Mucosa of descending colon (tissue), 3 donors: ENCODE measurements at places on chromosomes 2 and 18. TPM values are rescaled to one million over a fixed set of nuclear protein-coding genes. Genes with fewer than 3 reads are reported as not detected.

The CASP8 gene
- total RNA-seq, result 49.8 TPM

- no peak for DNase-seq
These were observed 277.2 kb downstream of the EIPR1 start for GRCh38 chr2:3100386-3100785.

- DNase-seq, result peak; percentile 96
These were observed 1.9 kb downstream of the PTMA start for GRCh38 chr2:231709981-231710798.

The IL36A gene
- not detected for total RNA-seq

DNA sequence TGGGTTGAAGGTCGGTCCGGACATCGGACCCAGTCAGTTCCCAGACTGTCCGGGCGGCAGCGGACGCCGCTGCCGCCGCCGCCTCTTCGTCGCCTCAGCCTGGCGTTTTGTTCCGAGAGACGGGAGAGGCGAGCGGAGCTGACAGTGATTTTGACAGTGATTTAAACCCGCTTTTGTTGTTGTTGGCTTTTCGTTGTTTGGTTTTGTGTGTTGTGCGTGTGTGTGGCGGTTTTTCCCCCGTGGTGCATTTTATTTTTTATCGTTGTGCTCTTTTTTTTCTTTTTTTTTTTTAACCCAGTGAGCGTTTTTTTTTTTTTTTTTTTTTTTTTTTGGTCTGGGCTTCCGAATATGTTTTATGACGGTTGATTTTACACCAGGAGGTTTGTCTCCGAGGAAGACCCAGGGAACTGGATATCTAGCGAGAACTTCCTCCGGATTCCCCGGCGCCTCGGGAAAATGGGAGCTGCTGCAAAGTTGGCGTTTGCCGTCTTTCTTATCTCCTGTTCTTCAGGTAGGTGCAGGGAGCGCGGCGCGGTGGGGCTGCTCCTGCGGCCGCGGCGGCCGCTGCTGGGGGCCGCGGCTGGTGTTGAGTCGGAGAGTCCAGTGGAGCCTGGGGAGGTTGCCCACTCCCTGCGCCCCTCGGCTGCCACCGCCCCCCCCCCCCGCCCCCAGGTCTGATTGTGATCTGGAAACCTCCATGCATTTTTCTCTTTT, at the start of gene ACVR2A:
Gene ACVR2A (plus strand): TSS at position 333 of the 714 bp plus-strand sequence. CDS start 124 bp downstream, at position 457.
- DNase-seq, result peak; percentile 72

DNA sequence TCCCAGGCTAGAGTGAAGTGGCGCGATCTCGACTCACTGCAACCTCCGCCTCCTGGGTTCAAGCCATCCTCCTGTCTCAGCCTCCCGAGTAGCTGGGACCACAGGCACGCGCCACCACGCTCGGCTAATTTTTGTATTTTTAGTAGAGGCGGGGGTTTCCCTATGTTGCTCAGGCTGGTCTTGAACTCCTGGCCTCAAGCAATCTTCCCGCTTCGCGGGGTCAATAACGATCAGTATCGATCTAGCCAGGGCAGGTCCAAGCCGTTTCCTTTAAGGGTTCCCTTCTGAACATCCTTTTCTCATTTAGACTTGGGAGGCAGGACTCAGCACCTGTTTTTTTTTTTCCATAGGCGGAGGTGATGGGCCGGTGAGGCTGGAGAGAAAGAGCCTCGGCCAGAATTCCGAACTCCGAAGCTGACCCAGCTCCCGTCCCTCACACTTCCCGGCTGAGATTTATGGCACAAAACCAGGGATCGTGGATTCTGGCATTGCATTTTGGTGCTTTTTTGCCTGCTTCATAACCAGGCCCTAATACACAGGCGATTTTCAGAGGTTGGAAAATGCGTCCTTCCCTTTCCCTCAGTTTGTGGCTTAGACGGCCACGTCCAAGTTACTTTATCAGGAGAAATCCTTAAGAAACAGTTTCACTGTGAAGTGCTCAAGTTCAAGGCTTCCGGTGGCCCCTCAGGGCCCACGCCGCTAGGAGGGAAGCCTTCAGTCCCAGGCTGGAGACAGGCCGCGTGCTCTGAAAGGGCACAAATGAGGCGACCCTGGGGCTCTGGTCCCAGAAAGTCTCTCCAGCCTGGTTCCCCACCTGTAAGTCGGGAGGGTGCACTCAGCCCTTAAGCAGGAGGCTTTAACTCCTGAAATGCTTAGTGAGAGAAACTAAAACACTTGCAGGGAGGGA, 998 bp upstream of the SLC66A3 start:
- DNase-seq, result no peak

The CFAP65 gene
- total RNA-seq, result 0.27 TPM

- peak; percentile 67 for DNase-seq
These were observed 1.5 kb downstream of the INO80D start for GRCh38 chr2:206084439-206084869.

DNA sequence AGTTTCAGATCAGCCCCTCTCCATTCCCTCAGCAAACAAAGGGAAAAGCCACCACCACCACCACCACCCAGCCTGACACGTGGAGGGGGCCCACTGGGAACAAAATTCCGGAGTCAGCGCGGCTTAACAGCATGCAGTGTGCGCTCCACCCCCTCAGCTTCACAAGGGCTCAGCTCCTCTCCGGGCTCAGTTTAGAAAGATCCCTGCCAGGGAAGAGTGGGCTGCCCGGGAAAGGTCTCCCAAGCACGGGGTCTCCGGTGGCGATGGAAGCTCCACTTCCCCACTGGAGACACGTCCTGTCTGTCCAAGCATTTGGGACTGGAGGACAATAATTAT, 55.7 kb downstream of the SNORC start:
- DNase-seq, result no peak

The CROCC2 gene
- not detected for total RNA-seq

The LIMS3 gene
- total RNA-seq, result 1.6 TPM

DNA sequence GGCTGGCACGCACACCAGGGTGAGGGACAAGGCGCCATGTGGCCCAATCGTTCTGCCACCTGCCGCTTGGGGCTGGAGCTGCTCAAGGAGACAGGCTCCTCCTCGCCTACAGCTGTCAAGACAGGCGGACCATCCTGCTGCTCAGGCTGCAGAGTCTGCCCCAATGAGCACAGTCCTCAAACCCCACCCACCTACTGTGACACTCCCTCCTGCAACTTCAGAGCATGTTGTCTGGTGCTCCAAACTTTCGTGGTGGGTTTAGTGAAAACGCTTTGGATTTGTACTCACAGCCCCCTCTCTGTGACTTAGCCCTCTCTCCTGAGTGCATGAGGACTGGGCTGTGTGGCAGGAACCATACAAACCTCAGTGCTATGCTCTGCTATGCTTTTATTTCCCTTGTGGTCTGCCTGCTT, 23.2 kb upstream of the SLC35F6 start:
- no peak for DNase-seq

GRCh38 chr2:24708537-24709152, 84.5 kb downstream of the PTRHD1 start:
- no peak for DNase-seq

The ACSL3 gene
- total RNA-seq, result 93.0 TPM

GRCh38 chr18:8966821-8967220, 135.7 kb upstream of the NDUFV2 start:
- no peak for DNase-seq

- no peak for DNase-seq
These were observed 53.4 kb downstream of the ATIC start for GRCh38 chr2:215365184-215365658.

- DNase-seq, result no peak
These were observed 829.1 kb upstream of the CNTNAP5 start for GRCh38 chr2:123195957-123196356.

DNA sequence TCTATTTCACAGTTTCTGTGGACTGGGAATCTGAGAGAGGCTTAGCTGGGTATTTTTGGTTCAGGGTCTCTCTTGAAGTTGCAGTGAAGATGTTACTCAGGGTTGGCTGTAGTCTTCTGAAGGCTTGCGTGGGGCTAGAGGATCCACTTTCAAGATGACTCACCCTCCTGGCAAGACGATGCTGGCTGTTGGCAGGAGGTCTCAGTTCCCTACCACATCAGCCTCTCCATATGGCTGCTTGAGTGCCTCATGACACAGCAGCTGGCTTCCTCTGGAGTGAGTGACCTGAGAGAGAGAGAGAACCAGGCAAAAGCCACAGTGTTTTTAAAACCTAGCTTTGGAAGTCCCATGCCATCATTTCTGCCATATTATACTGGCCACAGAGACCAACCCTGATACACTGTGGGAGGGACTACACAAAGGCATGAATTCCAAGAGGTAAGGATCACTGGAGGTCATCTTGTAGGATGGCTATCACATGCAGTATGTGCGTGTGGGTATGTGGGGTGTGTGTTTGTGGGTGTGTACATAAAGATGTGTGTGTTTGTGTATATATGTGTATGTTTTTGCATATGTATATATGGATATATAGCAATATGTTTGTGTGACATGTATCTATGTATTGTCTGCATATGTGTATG, 25.1 kb downstream of the DNPEP start:
- DNase-seq, result peak; percentile 42

The ABCG8 gene
- total RNA-seq, result 0.49 TPM

The QPCT gene
- total RNA-seq, result 15.8 TPM

The PRADC1 gene
- total RNA-seq, result 34.6 TPM

The DUSP19 gene
- 1.5 TPM for total RNA-seq

DNA sequence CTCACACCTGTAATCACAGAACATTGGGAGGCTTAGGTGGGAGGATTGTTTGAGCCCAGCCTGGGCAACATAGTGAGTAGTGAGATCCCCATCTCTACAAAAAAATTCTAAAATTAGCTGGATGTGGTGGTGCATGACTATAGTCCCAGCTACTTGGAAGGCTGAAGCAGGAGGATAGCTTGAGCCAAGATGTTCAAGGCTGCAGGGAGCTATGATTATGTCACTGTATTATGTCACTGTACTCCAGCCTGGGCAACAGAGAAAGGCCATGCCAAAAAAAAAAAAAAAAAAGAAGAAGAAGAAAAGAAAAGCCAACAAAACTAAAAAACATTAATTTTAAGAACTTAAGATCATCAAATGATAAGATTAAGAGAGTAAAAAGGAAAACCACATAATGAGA, 17.4 kb upstream of the NCOA1 start:
- DNase-seq, result no peak

GRCh38 chr2:191866675-191867506, 20.0 kb upstream of the CAVIN2 start:
- no peak for DNase-seq

GRCh38 chr2:88074854-88075292, 7.2 kb downstream of the SMYD1 start:
- no peak for DNase-seq

The HS1BP3 gene
- 47.0 TPM for total RNA-seq

GRCh38 chr2:77512507-77512906, 9.7 kb downstream of the LRRTM4 start:
- no peak for DNase-seq

- peak; percentile 62 for DNase-seq
These were observed 55.3 kb upstream of the AFF3 start for GRCh38 chr2:100197631-100198153.

The TMEM163 gene
- 0.41 TPM for total RNA-seq

DNA sequence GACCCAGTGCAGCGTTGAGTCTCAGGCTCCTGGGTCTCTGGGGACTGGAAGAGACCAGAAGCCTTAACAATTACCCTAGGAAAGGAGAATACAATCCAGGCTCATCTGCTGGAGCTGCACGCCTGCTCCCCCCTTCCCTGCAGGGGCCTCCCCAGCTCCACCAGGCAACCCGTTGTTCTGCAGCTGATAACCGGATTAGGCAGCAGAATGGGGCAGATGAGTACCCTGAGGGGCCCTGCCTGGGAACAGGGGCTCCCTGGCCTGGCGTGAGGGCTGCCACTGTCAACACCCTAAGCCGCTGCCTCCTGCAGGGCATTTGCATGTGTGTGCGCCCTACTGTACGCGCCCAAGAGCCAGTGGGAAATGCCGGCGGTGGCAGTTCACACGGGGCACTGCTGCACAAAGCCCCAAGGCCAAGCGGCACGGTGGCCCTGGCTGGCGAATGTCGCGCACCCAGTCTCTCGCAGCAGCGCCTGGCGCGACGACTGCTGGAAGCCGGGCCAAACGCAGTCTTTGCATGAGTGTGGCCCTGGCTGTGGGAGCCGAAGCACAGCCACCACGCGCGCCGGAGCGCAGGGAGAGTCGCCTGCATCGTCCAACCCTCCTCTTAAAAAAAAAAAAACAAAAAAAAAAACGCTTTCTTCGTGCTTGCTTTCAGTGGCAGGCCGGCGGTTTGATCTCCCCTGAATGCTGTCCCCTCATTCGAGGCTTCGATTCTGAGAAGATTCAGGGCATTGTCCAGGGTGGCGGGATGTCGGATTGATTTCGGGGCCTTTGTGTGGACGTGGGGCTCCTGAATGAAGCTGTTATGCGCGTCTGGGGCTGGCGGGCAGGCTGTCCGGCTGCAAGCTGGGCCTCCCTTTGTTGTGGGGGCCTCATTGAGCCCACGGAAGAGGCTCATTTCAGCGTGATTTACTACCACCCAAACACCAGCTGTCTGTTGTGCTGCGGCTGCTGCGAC, 63.8 kb downstream of the SETBP1 start:
- peak; percentile 47 for DNase-seq

DNA sequence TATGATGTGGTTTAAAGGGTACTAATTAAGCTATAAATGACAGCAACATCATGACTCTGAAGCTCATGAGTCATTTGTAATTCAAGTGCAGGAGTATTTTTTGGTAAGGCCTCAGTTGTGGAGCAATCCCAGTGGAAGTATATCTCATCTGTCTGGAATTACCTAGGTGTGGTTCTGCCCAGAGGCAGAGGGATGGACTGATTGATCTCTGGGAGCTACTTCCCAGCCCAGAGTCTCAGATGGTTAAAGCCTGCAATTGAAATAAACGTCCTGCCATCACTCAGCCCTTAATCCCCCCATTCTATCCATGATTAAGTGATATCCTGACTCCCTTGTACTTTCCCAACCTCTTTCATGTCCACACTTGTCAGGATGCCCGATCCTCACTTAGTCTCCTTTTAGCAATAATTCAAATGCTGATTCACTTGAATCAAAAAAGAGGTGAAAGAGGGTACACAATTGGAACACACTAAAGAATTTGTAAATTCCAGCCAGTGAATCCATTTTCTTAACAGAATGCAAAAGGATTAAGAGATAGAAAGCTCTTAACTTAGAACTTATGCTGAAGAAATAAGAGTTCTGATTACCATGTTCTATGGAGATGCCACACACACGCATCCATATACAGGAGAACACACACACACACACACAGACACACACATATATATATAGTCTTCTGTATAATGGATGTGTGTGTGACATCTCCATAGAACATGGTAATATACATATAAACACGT, 664.4 kb downstream of the NYAP2 start:
- DNase-seq, result no peak

GRCh38 chr2:161424891-161425727, 9.0 kb downstream of the TBR1 start:
- DNase-seq, result no peak

The SP140 gene
- 4.9 TPM for total RNA-seq

GRCh38 chr2:216596980-216597509, 36.2 kb upstream of the IGFBP2 start:
- no peak for DNase-seq
